ENCODE measurements at places on chromosomes 3 and 15.

DNA sequence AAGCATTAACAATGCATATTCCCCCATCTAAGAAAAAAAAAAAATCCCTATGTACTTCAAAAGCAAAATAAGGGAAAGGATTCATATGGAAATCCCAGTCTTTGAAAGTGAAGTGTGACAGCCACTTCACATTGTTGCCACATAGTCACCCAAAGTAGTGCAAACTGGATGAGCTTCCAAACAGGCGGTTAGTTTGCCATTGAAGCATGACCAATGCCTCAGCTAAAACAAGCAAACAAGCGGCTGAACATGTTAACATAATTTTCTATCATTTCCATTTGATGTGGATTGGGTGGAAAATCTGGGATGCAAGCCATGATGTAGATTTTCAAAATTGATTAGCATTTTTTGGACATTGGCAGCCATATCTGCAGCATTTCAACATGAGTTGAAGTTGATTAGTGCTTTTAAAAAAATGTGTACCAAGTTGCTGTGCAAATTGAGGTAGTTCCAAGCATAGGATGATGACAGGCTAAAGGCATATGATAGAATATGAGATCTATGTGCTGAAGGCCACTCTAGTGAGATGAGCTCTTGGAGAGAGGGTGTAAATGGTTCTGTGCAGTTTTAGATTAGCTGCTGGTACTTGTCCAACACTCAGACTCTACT lies 405.2 kb downstream of the NR2F2 start:
- DNase-seq = no peak

GRCh38 chr3:51343918-51344687 lies 41.0 kb upstream of the MANF start:
- peak; percentile 68 for DNase-seq

GRCh38 chr15:91224755-91225380 lies 124.8 kb downstream of the SV2B start:
- no peak for DNase-seq

GRCh38 chr3:124850212-124850611 lies 37.0 kb downstream of the ITGB5 start:
- DNase-seq = no peak

DNA sequence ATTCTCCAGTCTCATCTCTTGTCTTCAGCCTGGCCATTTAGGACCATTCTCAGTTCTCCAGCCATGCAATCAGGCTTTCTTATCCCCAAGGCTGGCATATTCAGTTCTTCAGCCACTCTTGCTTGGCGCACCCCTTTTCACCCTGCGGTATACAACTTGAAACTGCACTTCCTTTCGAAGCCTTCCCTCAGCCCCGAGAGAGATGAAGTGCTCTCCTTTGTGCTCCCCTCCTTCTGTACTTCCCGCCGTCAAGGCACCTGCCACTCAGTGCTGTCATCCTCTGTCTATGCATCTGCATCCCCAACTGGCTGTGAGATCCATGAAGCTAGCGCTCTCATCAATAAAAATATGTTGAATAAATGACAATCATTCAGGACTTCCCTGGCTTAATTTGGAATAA lies 45.7 kb downstream of the MORC1 start:
- DNase-seq = no peak

DNA sequence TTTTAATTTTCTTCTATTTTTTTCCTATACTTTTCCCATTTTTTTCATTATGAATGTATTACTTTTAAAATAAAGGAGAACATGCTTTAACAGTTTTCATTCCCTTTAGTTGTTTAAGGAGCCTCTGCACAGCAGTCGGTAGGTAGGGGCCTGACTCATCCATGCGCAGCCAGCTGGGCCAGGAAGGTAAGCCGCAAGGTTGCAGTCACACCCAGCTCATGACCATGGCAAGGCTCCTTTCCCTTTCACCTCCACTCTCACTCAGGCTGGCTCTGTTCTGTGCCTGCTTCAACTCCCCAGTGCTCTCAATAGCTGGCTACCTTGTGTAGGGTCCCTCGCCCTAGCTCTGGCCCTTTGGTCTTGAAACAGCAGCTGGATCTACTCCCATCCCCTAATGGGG lies 17.4 kb upstream of the ANKRD34C start:
- no peak for DNase-seq

DNA sequence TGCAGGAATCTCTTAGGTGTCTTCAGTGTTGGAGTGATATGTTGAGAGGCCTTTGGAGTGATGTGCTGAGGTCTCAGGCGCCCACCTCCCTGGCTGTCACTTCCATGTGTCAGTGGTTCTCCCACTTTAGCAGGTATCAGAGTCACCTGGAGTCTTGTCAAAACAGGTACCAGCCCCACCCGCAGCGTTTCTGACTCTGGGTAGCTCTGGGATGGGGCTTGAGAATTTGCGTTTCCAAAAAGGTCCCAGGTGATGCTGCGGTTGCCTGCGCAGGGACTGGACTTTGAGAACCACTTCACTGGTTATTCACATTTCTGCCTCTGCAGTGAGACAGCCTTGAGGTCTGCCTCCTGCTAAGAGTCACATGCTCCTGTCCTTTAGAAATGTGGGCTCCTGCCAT lies 15.5 kb downstream of the UMPS start:
- no peak for DNase-seq
